Thymus (tissue), 14 donors: ENCODE measurements at places on chromosomes 3 and 15. TPM values are rescaled to one million over a fixed set of nuclear protein-coding genes. Genes with fewer than 3 reads are reported as not detected.

The DAPK2 gene
- 3.3 TPM for total RNA-seq

The SLC12A8 gene
- total RNA-seq: 0.94 TPM

The PLSCR4 gene
- 4.1 TPM for total RNA-seq

The CLDN1 gene
- total RNA-seq: 9.5 TPM

The SKOR1 gene
- total RNA-seq: 0.14 TPM

The COL8A1 gene
- total RNA-seq: 0.09 TPM
